A549 (cell line): ENCODE measurements at places on chromosomes 7 and 10. TPM values are rescaled to one million over a fixed set of nuclear protein-coding genes. Genes with fewer than 3 reads are reported as not detected.

GRCh38 chr10:69057261-69057950 lies 30.5 kb upstream of the SRGN start:
- DNase-seq, result no peak

DNA sequence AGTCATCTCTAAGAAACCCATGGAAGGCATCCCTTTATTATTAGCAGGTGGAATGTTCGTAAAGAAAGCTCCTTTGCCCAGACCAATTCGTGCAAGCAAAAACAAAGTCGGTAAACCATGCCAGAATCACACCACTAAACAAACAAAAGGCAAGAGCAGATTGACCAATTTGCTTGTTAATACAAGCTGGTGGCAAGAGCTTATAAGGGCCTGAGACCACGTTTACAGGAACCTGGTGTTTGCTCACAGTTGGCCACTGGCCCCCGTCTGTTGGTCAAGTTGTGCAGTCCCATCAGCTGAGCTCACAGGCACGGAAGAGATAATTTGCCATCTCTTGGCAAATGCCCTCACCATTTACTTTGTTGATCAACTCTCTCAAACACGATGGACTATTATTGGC lies 342.2 kb upstream of the MKI67 start:
- DNase-seq, result no peak

- DNase-seq, result no peak
Observed at GRCh38 chr7:43308913-43309705, 196.7 kb downstream of the HECW1 start.

GRCh38 chr10:42630537-42631134 lies 7.7 kb downstream of the ZNF33B start:
- no peak for DNase-seq

GRCh38 chr10:86372119-86372783 lies 5.7 kb upstream of the GRID1 start:
- no peak for DNase-seq

GRCh38 chr10:98646998-98647917 lies 200.5 kb upstream of the HPS1 start:
- DNase-seq, result no peak

GRCh38 chr7:133504825-133505224 lies 251.9 kb downstream of the EXOC4 start:
- no peak for DNase-seq

DNA sequence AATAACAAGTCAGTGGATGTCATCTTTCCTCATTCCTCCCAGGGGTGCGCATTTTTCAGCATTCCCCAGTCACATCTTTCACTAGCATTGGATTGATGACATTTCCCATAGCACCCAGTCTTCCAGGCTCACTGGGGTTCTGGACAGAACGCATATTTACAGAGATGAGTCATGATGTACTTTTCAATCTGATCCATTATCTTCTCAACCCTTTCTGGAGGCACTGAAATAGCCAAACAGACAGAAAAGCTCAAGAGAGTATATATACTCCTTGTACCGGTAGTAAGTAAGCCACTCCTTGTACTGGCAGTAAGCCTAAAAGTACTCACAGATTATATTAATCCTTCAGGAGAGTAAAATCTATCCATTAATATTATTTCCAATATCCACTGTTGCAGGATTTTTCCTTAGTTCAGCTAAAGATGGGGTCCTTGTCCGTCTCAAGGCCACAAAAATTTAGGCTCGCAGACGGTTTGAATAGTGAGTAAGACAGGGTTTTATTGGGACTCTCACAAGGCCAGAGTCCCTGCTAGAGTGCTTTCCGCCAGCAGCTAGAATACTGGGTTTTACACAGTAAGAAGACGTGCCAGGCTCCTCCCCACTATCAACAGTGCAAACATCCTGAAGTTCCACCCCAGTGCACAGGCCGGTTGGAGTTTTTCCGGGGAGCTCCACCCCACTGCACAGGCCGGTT lies 60.8 kb downstream of the MDH2 start:
- DNase-seq, result peak; percentile 94

GRCh38 chr10:95229724-95230627 lies 35.9 kb downstream of the ACSM6 start:
- DNase-seq, result peak; percentile 60

DNA sequence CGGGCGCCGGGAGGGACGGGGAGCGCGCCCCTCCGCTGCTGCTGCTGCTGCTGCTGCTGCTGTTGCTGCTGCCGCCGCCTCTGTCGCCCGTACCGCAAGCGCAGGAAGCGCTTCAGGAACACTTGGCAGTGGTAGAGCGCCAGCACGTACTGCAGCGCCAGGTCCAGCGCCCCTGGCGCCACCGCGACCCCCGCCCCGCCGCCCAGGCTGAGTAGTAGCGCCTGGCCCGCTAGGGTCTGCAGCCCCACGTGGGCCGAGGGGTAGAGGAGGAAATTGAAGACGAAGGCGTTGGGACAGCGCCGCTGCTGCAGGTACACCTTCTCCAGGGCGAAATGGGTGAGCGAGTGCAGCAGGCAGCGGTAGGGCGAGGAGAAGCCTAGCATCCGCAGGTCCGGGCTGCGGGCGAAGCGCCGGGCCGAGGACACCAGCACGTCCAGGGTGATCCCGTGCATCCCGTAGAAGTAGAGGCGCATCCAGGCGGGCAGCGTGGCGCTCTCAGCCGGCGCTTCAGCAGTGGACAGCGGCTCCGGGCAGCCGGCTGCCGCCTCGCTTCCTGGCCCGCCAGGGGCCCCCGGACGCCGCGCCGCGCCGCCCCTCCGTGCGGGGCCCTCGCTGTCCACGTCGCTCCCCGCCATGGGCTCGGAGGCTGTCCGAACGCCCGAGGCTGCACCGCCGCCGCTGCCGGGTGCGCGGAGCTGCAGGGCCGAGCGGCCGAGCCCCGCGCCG lies at the start of gene TMEM229A:
Gene TMEM229A (minus strand): TSS at position 699 of the 726 bp plus-strand sequence. CDS start 64 bp downstream, at position 635.
- DNase-seq, result peak; percentile 22

GRCh38 chr7:16989811-16990413 lies 108.1 kb upstream of the AGR3 start:
- peak; percentile 96 for DNase-seq

GRCh38 chr7:90587766-90588165 lies 8.4 kb upstream of the CDK14 start:
- no peak for DNase-seq

- no peak for DNase-seq
Observed at GRCh38 chr10:113301342-113301984, 251.4 kb upstream of the HABP2 start.

GRCh38 chr7:27527348-27527714 lies 135.4 kb downstream of the HIBADH start:
- no peak for DNase-seq

DNA sequence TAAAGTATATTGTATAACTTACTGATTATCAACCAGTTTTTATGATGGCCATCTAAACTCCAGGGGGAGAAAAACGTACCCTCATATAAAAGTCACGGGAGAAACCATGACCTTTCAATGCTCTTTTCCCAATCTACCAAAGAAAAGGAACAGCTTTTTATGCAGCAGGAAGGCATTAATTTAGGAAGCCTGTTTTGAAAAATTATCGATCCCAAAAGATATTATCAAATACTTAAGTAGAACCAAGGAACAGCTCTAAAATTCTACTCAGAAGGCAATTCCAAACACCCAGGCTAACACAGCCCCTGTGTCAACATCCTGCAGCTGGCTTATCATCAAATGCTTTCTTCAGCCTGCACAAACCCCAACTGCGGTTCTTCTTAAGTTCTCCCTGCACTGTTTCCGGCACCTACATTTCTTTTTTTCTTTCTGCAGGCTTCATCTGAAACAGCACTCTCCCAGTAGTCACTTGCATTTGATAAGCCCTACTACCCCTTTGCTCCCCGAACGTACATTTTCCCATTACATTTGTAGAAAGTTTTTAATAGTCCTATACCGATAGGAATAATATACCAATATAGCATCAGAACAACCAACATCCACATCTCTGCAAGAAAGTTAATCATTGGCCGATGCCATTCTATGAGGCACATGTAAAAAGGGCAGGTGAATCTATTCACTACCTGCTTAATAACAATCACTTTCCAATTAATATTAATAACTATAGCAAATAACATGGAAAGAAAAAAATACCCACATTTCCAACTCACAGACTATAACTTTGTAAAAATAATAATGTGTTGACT lies 47.9 kb downstream of the PIP4K2A start:
- no peak for DNase-seq

DNA sequence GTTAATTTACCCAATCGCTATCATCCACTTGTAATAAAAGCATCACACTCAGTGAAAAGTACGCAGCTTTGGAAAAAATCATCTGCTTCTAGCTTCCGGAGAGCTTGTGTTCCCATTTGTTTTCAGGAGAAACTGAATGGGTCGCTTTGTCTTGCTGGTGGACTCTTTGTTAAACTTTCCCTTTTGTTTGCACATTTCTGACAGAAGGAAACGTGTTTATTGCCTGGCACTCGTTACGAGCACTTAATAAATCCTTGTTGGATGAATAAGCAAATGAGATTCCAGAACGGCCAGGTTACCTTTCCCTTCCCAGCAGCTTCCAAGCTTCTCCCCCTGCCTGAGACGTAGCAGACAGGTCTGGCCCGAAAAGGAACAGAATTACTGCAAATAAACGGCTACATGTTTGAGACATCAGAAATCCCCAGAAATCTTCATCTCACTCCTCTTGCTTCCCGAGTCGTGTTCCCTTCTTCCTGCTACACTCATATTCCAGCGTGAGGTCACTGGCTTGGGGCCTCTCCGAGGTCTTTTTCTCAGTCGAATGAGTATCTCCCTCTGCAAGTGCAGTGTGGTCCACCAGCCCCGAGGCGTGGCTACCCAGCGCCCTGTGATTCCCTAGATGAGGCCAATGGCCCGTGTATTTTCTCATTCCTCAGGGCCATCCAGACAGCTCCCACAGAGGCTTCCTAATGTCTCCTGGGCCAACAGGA lies 167.2 kb downstream of the FRMD4A start:
- no peak for DNase-seq

DNA sequence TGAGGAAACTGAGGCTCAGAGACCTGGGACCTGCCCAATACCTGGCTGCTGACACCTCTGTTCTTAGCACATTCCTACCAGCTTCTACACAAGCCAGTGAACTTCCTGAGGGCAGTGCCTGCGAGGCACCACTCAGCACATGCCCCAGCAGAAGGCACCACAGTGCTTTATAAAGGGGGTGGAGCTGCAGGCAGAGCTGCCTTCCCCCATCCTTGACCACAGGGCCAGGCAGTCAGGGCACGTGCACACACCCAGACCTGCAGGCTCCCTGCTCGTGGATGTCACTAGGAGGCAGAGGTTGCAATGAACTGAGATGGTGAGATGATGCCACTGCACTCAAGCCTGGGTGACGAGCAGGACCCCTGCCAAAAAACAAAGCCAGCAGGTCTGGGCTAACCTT lies 39.2 kb upstream of the TUBB8 start:
- DNase-seq, result no peak

DNA sequence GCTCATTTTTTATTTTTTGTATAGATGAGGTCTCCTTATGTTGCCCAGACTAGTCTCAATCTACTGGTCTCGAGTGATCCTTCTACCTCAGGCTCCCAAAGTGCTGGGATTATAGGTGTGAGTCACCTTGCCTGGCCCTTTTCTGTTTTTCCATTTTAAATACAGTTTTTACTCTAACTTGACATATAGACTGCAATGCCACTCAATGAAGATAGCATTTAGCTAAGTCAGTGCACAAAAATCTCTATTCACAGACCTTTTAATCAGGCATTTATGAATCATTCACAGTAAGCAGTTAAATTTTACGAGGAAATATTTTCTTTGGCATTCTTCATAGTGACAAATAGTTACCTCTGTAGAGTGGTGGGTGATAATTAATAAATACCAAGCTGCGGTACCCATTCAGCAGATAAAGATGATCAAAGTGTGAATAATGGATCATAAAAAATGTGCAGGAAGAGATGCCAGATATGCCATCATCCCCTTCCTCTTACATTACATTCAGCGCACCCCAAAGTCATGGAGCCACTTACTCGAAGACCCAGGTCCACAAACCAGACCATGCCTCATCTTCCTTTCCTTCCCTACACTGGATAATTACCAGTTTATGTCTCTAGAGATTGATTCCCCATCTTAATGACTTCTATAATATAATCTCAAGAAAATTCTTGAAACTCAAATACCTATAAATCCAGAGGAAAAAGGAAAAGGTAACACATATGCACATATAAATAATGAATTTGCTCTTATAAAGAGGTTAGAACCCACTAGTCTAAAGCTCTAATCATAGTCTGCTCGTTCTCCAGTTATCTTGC lies 56.0 kb downstream of the UBE2H start:
- DNase-seq, result no peak

GRCh38 chr10:97770255-97770654 lies 1.5 kb downstream of the SFRP5 start:
- DNase-seq, result no peak

The RPEL1 gene
- 0.13 to 0.20 TPM (median 0.16 TPM) in 3 replicates for polyA plus RNA-seq

The ANKRD61 gene
- 0.37 to 0.49 TPM (median 0.41 TPM) in 3 replicates for polyA plus RNA-seq

The FKBP9 gene
- polyA plus RNA-seq, result 106 to 123 TPM (median 112 TPM) in 3 replicates

The MMP21 gene
- polyA plus RNA-seq, result 0.04 TPM in 2 of 3 replicates, not detected in the other

The SP4 gene
- polyA plus RNA-seq, result 1.8 to 2.3 TPM (median 1.9 TPM) in 3 replicates

The PIP gene
- polyA plus RNA-seq, result not detected in 3 replicates

The TCF7L2 gene
- 14.4 to 16.5 TPM (median 14.5 TPM) in 3 replicates for polyA plus RNA-seq

The SPDYE2 gene
- polyA plus RNA-seq, result not detected in 3 replicates

The DHTKD1 gene
- 10.3 to 11.9 TPM (median 11.1 TPM) in 3 replicates for polyA plus RNA-seq

The PPP1R17 gene
- not detected in 3 replicates for polyA plus RNA-seq

The CALHM1 gene
- polyA plus RNA-seq, result not detected in 3 replicates

The LRRD1 gene
- polyA plus RNA-seq, result not detected in 3 replicates

The CFTR gene
- polyA plus RNA-seq, result 0.04 to 0.13 TPM (median 0.07 TPM) in 3 replicates

The SFRP5 gene
- polyA plus RNA-seq, result 0.83 to 1.3 TPM (median 1.2 TPM) in 3 replicates

The SSC4D gene
- polyA plus RNA-seq, result 0.79 to 1.0 TPM (median 1.0 TPM) in 3 replicates
